ENCODE measurements at places on chromosomes 7 and 10.
A peak's percentile ranks its signal among the peaks of the same experiment; 100 is the strongest.

GRCh38 chr7:159201722-159202330, 57.2 kb upstream of the VIPR2 start:
- no peak for DNase-seq

GRCh38 chr7:138878856-138879255, 80.9 kb upstream of the ATP6V0A4 start:
- no peak for DNase-seq

- DNase-seq = no peak
Measured at GRCh38 chr7:72159911-72160310, 252.2 kb downstream of the CALN1 start.

- DNase-seq = no peak
Measured at GRCh38 chr10:19979628-19980027, 163.4 kb downstream of the PLXDC2 start.

GRCh38 chr10:52313256-52313932, 687 bp upstream of the DKK1 start:
- peak; percentile 69 for DNase-seq

DNA sequence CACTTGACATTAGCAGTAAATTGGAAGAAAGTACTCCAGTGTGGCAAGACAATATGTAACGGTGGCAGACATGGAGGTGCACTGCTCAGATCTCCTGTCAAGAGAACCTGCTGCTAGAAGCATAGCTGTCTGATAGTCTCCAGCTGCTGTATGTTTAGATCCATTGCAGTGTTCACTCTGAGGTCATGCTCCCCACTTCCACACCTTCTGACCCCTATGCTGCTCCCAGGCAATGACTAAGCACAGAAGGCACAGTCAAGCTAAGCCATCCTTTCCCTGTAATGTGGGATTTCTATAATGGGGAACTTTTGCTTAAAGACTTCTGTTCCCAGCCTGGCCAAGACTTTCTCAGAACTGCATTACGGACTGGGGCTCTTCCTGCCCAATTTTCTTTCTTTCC, 315.8 kb downstream of the HPSE2 start:
- DNase-seq = no peak

DNA sequence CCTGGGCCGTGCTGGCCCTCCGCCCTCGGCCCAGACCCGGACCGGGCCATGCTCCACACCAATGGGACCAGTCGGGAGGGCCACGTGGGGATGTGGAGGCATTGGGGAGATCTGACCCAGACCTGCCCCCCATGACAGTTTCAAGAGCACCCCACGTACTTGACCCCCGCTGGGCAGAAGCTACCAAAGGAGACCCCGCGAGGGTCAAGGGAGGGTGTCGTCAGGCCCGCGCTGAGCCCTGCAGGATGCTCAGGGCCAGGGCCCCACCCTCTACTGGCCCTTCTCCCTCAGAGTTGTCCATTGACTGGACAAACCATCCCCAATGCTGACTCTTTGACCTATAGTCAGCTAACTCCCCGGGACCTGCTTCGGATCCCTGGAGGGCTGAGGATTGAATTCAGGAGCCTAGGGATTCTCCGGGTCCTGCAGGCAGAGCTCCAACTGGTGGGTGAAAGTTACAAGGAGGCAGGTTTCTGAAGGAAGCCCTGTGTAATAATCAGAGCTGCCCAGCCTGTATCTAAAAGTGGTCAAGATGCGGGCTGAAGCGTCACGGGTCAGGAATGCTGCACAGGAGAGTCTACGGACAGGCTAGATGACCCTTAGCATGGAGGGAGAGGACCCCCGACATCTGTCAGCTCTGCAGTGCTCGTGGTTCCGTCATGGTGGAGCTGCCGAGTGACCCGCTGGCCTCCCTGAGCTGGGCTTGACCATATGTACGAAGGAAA, 498 bp upstream of the CALHM2 start:
- no peak for DNase-seq

DNA sequence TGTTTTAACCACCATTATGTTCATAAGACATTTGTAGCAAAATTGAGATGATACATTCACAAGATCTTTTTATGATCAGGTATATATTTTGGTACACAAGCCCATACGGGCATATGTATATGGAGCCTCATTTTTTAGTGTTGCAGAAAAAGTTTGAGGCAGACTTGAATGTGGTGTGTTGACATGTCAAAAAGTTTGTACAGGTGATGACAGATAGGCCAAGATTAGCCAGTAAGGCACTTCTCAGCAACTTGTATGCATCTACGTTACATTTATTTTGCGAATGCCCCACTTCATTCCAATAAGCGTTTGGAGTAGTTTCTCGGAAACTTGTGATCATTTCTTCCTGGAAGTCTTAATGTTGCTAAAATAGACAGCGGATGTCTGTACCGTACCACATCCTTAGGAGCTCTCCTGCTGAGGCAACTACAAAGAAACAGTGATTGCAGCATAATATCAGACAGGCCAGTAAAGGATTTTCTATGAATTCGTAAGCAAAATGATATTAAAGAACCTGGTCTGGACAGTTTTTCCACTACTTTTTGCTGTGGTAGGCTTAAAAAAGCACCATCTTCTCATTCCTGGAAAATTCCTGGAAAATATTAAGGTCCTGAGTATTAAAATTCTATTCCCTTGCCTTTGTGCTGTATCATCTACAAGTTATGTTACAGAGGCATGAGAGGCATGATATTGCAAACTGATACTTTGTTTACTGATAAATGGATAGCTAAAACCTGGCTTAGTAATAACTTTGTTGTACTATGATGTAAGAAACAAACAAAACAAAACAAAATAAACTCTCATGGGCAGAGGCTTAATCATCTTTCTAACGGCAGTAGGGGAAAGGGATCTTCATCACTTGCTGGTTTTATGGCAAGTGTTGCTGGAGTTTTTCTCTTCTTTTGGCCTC, 153.6 kb downstream of the HDAC9 start:
- DNase-seq = no peak

GRCh38 chr7:69956541-69956940, 358.3 kb downstream of the AUTS2 start:
- no peak for DNase-seq

GRCh38 chr7:21276471-21277035, 151.3 kb upstream of the SP4 start:
- no peak for DNase-seq

GRCh38 chr10:132423966-132424861, 27.2 kb downstream of the PWWP2B start:
- no peak for DNase-seq

GRCh38 chr7:33781796-33782195, 123.5 kb upstream of the BMPER start:
- DNase-seq = no peak

DNA sequence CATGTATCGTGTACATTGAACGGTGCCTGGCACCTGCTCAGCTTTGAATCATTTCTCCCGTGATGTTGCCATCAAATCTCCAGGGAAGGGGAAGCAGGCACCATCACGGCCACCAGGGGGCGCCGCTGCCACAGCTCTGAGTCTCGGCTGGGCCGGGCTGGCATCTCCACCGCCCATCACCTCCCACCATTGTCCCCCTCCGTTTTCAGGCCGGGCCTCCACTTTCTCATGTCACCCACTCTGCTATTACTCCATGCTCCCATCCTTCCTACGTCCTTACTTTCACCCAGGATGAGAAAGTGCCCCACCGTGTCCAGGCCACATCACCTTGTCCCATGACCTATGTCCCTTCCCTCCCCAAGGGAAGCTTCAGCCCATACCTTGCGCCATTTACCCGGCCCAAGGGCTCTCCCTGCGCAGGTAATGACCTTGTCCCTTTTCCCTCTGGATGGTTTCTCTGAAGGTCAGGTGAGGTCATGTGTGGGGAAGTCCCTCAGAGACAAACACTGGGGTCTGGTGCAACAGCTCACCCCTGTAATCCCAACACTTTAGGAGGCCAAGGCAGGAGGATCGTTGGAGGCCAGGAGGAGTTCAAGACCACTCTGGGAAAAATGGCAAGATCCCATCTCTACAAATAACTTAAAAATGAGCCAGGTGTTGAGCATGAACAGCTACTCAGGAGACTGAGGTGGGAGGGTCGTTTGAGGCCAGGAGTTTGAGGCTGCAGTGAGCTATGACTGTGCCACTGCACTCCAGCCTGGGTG, 31.8 kb upstream of the OCM2 start:
- peak; percentile 68 for DNase-seq

DNA sequence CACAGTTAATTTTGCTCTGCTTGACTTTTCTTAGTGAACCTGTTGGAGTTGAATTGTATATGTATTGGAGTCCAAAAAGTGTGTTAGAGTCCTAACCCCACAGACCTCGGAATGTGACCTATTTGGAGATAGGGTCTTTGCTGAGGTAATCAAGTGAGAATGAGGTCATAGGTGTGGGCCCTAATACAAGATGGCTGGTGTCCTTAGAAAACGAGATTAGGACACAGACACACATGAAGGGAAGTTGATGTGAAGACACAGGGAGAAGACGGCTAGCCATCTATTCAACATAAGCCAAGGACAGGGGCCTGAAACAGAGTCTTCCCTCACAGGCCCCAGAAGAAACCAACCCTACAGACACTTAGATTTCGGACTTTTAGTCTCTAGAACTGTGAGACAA, 260.6 kb upstream of the NEBL start:
- no peak for DNase-seq

DNA sequence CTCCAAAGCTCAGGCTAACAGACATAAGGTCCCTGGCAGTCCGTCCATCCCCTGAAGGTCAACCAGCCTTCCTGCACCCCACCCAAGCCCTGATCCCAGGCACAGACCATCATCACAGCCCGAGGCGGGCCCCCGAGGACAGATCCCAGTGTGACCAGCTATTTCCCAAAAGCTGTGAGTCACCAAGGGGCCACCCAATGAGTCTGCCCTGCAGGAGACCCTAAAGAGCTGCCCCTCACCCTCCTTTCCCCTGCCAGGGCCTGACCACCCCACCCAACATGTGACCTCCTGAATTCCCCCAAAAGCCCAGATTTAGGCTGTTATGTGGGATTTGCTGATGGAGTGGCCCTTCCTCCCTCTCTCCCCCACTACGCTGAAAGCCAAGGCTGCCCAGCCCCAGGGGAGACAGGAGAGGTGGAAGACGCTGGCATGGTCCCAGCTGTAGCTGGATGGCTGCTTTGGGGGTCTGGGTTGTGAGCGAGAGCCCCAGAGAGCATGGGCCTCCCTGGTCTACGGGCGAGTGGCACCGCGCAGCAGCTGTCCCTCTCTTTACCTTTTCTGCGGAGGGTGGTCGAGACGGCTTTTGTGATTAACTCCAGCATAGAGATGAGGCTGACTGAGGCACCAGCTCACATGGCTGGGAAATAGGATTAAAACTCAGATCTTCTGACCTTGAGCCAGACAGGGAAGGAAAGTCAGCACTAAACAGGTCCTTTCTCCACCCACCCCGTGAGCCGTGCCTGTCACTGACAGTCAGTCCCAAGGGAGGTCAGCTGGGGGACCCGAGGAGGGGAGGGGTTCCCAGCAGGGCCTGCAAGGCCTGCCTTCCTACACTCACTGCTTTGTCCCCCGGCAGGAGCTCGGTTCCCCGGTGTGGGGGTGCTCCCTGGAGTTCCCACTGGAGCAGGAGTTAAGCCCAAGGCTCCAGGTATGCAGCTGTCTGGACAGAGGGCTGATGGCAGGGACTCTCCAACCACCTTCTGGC, 16.7 kb downstream of the ELN start:
- DNase-seq = no peak

- DNase-seq = no peak
Measured at GRCh38 chr10:68470300-68470699, 1.5 kb downstream of the DNA2 start.

DNA sequence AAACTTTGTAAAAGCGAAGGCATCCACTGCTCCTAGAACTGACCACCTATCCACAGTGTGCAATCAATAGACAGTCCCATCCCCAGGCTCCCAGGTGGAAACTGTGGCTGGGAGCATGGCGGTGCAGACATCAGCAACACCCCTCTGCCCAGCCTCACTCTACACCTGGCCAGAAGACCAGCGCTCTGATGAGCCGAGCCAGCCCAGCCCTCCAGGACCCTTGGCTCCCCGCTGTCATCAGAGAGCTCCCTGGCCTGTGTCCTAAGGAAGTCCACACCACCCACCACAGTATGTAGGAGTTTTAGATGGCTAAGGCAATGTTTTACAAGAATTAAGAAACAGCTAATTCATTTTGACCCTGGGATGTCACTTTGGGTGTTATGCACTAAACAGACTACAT, 81.0 kb downstream of the VOPP1 start:
- DNase-seq = no peak

DNA sequence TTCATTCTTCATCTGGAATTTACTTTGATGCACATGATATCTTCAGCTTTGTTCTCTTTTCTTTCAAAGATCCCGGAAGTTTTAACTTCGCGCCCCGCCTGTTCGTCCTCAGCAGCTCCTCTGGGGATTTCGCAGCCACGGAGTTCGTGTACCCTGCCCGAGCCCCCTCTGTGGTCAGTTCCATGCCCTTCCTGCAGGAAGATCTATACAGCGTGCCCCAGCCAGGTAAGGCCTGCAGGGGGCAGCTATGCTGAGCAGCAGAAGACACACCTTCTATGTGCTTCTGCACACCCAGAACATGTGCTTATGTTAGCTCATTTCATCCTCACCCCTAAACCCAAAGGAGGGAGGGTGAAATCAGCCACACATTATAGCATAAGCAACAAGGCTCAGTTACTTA, 79.7 kb upstream of the LYZL2 start:
- DNase-seq = no peak

- DNase-seq = no peak
Measured at GRCh38 chr7:93835702-93836101, 54.9 kb downstream of the TFPI2 start.

GRCh38 chr10:99917963-99918825, 91.6 kb downstream of the DNMBP start:
- no peak for DNase-seq

DNA sequence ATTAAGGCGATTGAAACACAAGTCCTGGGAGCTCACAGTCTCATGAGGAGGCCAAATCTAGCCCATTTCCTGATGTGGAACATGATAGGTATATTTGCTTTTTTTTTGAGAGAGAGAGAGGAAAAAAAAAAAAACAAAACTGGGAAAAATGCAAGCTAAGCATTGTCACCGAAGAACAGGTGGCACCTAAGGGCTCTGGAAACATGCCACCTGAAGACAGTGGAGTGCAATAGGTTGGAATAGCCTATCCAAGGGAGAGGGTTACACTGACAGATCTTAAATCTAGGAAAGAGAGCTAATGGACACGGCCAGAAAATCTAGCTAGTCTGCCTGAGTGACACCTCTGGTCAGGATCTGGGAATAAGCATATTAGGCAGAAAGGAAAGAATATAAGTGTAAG, 110.2 kb downstream of the SRI start:
- DNase-seq = no peak

GRCh38 chr7:115145512-115145911, 223.6 kb downstream of the MDFIC start:
- no peak for DNase-seq

DNA sequence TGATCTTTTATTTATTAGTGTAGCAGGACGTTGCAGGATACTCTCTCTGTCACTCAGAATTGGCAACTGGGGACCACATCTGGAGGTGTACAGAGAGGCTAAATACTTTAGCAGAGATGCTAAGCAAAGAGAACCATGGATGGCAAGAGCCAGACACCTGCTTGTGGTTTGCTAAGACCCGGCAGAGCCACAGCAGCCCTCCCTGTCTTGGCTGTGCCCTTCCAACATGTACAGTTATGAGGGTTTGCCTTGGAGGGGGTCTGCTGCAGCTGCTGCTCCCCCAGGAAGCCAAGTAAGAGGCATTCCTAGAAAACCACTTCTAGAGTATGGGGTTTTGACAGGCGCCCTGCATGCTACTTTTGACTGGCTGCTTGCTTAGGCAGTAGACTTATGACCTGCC, 5.1 kb downstream of the NPVF start:
- DNase-seq = no peak

Data from MM.1S (cell line).